Daoy (cell line): ENCODE measurements at places on chromosomes 7 and 10.
A peak's percentile ranks its signal among the peaks of the same experiment; 100 is the strongest.

GRCh38 chr10:102069071-102069470 lies 3.9 kb downstream of the HPS6 start:
- DNase-seq, result no peak

- DNase-seq, result no peak
Observed at GRCh38 chr7:3431306-3431705, 130.3 kb downstream of the SDK1 start.

GRCh38 chr10:83374741-83375140 lies 764.6 kb upstream of the GHITM start:
- no peak for DNase-seq

- peak; percentile 33 for DNase-seq
Observed at GRCh38 chr7:122219253-122219865, 75.3 kb upstream of the AASS start.

DNA sequence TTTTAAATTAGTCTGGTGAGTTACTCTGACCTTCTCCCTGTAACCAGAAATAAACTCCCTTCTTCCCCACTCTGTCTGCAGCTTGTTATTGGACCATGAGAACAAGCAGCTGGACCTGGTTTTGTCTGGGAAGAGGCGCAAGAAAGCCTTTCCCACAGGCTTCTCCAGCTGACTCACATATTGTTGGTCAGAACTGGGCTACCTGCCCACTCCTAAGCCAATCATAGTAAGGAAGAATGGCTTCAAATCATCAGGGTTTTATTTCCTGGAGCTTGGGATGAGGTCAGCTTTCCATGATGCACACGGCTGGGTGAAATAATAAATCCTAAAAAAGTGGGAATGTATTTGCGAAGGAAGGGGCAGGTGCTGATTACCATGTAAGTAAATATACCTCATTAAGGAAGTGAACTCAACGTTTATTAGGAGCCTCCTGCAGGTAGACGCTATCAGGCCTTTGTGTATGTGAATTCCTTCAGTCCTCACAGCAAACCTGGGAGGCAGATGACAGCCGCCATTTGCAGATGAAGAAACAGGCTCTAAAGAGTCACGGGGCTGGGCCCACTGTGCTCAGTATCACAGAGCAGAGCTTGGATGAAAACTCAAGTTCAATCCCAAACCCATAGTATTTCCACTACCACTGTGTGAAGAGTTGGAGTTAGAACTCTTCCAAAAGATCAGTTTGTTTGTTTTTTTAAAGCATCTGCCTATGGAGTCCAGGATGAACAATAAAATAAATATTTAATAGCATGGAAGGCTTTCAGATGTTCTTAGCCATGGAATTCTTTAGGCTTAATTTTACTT lies 32.8 kb downstream of the IL15RA start:
- DNase-seq, result peak; percentile 96

DNA sequence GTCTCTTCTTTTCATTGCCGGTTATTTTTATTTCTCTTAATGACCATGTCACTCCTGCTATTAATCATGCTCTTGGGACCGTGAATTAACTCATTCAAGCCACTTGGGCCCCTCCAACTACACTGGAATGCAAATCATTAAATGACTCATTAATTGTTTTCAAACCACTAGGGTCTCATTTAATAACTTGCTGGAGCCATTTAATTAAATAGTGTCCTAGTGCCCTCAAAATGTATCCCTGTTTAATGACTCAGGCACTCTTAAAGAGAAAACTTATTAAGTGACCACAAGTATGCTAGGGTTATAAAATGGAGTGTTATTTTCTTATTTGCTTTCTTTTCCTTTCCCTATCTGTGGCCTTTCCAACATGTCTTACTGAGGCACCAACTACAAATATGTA lies 73.0 kb downstream of the PLXDC2 start:
- no peak for DNase-seq

DNA sequence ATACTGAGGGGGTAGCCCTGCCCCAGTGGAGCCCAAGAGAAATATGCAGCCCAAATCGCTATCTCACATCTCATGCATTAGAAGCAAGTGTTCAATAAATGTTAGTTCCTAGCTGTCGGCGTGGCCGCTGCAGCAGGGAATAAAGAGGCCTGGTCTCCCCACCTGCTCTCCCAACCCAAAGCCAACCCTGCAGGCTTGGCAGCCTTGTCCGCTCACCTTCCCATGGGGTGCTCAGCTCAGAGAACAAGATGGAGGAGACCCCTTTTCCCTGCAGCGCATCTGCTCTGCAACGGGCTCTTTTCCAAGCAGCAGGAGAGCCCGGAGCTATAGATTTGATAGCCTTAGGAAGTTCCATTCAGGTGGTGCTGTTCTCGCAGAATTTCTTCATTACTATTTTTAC lies 12.0 kb upstream of the DOCK1 start:
- no peak for DNase-seq

GRCh38 chr7:30224511-30225062 lies 59.8 kb upstream of the ZNRF2 start:
- DNase-seq, result peak; percentile 77

GRCh38 chr7:6193709-6194108 lies 78.7 kb downstream of the CYTH3 start:
- no peak for DNase-seq

DNA sequence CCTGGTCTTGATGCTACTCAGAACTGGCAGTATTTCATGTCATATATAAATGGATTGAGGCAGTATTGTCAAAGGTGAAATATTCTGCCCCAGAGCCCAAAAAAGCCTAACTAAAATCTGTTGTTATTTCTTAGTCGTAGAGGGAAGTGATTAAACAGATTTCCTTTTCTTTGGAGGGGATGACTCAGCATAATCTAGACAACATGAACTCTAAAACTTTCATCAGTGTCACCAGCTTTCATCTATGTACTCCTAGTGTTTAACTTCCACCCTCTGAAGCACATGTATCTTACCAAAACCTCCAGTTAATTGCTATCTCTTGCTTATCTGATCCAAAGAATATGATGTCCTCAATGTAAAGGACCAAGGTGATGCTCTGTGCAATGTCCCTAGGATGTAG lies 97.1 kb upstream of the ARID5B start:
- no peak for DNase-seq

- no peak for DNase-seq
Observed at GRCh38 chr10:6543431-6544005, 36.6 kb downstream of the PRKCQ start.

GRCh38 chr10:114070710-114071109 lies 27.0 kb downstream of the ADRB1 start:
- DNase-seq, result no peak

DNA sequence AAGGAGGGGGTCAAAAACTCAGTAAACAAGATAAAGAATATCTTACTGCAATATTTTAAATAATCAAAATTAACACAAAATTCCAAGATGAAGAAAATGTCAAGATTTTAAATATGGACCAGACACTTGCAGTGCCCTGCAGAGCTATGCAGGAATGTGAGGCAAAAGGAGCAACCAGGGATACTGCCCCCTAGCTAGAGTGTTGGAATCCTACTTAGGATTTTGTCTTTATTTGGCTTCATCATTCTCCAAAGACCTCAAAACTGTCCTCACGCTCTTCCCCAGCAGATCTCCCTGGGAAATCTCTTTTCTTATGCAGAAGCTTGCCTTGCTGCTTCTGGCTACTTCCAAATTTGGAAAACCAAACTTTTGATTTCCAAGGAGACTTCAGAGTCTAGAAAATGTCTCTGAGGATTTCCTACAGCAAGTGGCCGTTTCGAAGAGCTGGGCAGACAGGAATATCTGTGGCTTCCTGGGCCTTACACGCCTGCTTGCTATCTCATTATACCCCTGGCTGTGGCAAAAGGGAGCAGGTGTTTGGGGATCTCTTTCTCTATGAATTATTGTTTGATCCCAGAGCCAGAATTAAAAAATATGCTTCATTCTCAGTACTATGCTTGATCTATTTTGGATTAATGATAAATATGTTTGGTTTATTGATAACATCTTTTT lies 232.2 kb upstream of the BMPER start:
- DNase-seq, result no peak

DNA sequence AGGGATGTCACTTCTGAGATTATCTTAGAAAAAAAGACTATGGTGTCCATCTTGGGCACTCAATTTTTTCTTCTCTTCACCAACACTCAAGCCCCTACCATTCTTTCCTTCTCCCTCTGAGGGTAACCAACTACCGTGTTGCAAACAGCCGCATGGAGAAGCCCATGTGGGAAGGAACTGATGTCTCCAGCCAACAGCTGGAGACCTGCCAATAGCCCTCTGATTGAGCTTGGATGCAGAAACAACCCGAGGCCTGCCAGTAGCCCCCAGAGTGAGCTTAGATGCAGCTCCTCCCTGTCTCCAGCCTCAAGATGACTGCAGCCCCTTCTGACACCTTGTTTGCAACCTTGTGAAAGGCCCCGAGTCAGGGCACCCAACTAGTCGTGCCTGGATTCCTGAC lies 36.4 kb upstream of the CHCHD3 start:
- DNase-seq, result no peak

GRCh38 chr7:110522761-110523200 lies 568.1 kb upstream of the LRRN3 start:
- no peak for DNase-seq

DNA sequence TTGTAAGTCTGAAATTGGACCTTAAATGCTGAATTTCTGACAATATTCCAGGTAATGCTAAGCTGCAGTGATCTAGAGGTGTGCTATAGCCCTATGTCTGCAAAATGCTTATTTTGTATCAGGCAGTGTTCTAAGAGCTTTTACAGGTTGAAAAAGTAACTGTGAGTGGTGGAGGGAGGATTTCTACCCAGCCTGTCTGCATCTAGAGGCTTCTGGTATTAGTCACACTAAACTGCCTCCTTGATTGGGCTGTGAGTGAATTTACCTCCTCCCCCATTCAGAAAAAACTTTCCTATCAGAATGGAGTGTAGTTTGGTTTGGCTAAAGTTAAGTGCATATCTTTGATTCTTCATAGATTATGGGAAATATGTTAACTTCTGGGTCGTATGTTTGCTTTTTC lies 56.8 kb downstream of the BBS9 start:
- peak; percentile 52 for DNase-seq

- DNase-seq, result no peak
Observed at GRCh38 chr10:88062798-88063472, 199.5 kb downstream of the PTEN start.

DNA sequence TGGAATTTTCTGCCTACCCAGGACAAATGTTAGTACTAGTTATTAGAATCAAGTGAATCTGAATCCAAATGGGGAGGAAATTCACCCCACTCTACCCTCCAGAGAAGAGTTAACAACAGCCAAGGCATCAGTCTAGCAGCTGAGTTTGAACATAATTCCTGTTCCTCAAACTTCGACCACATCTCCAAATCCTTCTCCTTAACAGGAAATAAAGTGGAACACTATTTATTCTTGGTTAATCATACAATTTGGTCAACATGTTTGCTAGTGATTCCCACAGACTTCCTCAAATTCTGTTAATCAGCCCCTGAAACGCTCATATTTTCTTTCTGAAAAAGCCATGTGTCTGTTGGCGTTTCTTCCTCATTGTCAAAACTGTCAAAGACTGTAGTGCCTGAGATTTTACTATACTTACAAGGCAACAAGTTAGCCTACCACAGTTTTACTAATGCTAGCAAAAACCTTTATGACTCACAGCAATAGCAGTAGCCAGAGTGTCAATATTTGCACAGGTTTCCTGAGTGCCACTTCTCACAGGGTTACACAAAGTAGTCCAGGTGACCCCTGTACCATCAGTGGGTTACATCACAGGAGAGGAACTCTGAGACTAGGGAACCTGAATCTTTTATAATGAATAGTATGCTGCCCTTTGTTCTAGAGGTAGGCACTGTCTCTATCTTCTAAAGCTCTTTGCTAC lies 202.9 kb downstream of the GRM3 start:
- DNase-seq, result no peak

GRCh38 chr10:111221682-111222480 lies 145.1 kb downstream of the ADRA2A start:
- no peak for DNase-seq

DNA sequence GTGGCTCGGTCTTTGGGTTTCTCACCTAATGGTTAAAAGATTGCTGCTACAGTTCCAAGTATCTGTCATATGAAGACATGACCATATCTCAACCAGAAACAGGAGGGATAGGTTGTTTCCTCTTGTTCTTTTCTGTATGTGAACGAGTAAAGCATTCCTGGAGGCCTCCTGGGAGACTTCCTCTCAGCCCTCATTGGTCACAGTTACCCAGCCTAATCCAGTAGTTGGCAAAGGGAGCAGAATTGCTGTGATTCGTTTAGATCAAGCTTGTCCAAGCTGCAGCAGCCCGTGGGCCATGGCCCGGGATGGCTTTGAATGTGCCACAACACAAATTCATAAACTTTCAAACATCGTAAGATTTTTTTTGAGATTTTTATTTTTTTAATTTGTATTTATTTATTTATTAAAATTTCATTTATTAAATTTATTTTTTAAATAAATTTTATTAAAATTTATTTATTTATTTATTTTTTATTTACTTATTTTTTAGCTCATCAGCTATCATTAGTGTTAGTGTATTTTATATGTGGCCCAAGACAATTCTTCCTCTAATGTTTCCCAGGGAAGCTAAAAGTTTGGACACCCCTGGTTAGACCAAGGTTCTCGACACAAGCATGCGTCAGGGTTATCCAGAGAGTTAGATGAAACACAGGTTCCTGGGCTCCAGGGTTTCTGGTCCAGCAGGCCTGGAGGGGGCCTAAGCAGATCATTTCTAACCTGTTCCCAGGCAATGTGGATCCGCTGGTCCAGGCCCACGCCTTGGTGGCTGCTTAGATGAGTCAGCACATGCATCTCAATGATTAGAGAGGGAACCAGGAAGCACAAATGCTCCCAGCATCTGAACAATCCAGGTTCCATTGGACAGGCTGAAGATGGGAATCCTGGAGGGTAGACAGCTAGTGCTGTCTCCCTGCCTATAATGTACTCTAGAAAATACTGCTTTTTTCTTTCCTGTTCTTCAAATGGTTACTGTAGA lies 25.6 kb downstream of the CDC123 start:
- DNase-seq, result peak; percentile 36

DNA sequence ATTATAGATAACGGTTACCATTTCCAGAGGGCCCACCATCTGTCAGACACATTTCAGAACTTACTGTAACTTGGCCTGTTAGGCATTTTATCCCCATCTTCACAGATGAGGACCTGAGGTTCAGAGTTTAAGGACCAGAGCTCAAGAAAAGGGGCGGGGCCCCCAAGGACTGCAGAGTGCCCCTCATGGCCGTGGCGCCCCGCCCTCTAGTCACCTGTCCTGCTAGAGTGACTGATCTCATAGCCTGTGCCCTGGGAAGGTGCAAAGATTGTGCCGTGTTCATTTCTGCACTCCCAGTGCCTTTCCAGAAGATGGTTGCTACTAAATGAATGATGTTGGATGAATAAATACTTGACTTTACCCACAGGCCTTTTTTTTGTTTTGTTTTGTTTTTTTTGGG lies 107.0 kb downstream of the XRCC2 start:
- no peak for DNase-seq

GRCh38 chr7:34048445-34048844 lies 143.1 kb downstream of the BMPER start:
- DNase-seq, result no peak

DNA sequence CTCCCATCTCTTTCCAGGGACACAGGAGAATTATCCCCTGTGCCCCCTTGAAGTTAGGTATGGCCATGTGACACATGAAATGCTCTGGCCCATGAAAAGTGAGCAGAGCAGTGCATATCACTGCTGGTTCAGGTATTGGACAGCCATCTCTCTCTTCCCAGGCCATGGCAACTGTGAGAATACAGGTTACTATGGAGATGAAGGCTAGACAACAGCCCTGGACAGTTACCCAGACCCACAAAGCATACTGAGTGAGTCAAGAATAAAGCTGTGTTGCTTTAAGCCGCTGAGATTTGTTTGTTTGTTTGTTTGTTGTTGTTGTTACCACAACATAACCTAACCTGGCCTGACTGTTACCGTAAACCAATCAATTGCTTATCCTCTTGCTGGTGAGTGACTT lies 722.3 kb downstream of the KCNMA1 start:
- no peak for DNase-seq
